Activated CD4-positive, CD25-positive, alpha-beta regulatory T cell treated with anti-CD3 and anti-CD28 coated beads, Interleukin-2, amount 50 U/mL, for 24 hours (primary cell): ENCODE measurements at places on chromosomes 6 and 20.

- ATAC-seq, result no peak
Observed at GRCh38 chr6:26064619-26065257, 22.5 kb upstream of the HFE start.

GRCh38 chr6:126807876-126808275, 310.6 kb upstream of the RSPO3 start:
- no peak for ATAC-seq

DNA sequence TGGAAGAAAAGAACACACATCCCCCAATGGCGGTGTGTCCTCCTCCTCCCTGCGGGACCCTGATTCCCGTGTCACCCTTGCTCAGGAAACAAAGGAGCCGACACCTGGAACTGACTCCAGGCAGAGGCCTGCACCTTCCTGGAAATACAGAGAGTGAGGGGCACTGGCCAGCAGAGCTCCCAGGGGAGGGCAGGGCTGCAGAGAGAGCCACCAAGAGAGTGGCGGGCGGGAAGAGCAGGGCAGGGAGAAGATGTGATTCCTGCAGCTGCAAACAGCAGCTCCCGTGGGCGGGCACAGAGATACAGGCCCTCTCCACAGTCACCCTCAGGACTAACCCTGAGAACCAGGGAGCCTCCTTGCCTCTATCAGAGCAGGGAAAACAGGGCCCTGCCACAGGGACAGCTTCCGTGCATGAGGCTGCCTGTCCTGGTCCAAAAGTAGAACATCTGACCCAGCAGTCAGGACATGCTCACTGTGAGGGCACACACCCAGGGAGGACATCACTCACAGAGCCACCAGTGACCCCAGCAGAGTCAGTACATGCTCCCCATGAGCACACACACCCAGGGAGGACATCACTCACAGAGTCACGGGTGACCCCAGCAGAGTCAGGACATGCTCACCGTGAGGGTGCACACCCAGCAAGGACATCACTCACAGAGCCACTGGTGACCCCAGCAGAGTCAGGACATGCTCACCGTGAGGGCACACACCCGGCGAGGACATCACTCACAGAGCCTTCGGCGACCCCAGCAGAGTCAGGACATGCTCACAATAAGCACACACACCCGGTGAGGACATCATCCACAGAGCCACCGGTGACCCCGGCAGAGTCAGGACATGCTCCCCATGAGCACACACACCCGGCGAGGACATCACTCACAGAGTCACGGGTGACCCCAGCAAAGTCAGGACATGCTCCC, 193.1 kb downstream of the DLL1 start:
- no peak for ATAC-seq

- ATAC-seq, result no peak
Observed at GRCh38 chr6:151002057-151002450, 136.6 kb downstream of the MTHFD1L start.

DNA sequence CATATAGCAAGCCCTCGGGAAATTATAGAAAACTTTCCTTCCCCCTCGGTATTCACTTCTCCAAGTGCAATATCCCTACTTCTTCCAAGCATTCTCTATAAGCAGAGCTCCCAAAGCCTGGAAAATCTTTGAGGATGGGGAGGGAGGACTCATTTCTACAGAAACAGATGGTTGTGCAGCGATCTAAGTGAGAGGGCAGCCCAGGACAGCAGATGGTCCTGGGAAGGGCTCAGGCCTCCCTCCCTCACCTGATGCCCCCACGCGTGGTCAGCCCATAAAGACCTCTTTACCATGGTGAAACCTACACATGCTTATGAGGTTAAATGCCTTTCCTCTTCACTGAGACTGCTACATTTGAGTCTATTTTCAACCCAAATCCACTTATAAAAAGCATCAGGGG, 319.6 kb upstream of the QKI start:
- ATAC-seq, result no peak

- no peak for ATAC-seq
Observed at GRCh38 chr6:47181681-47182080, 128.0 kb downstream of the TNFRSF21 start.

- ATAC-seq, result no peak
Observed at GRCh38 chr20:9739991-9740390, 98.9 kb downstream of the PAK5 start.

- no peak for ATAC-seq
Observed at GRCh38 chr6:161584051-161584450, 310.2 kb upstream of the AGPAT4 start.

DNA sequence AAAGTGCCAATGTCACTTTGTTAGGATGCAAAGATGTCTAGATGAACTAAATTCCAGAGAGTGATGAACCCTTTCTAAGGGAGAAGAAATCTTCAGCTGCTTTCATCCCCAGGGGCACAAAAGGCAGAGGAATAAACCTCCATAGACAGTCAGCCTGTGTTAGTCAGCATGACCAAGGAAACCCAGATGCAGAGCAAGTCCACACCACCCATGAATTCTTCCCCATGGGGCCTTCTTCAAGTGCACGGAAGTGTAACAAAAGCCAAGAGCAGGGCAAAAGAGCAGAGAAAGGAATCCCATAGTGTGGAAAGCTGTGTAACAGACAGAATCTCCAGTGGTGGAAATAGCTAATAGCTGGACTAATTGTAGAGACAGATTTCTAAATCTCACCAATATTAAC, 50.0 kb downstream of the DCDC2 start:
- no peak for ATAC-seq

DNA sequence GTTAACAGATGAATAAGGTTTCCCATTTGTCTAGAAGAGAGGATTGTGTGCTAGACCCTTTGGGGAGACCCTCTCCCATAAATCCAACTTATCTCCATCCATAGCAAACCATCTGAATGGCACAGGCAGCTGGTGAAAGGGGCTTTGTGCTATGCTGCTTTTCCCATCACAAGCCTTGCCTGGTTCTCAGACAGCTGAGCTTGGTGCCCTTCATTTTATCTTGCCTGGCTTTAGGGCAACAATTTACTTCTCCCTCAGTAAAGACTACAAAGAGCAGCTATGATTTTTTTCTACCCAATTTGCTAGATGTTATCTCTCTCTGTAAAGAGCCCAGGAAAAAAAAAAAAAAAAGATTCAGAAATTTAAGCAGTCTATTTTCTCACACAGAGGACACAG, 117.0 kb upstream of the COL21A1 start:
- ATAC-seq, result no peak

- no peak for ATAC-seq
Observed at GRCh38 chr20:14820771-14821170, 483.4 kb upstream of the FLRT3 start.

- ATAC-seq, result no peak
Observed at GRCh38 chr6:24340998-24341938, 16.6 kb downstream of the DCDC2 start.

GRCh38 chr6:126551832-126552231, 211.9 kb downstream of the CENPW start:
- no peak for ATAC-seq

GRCh38 chr6:129491436-129491835, 218.5 kb downstream of the ARHGAP18 start:
- peak; percentile 12 for ATAC-seq

- ATAC-seq, result peak; percentile 75
Observed at GRCh38 chr6:136226027-136226673, 24.0 kb downstream of the MTFR2 start.

DNA sequence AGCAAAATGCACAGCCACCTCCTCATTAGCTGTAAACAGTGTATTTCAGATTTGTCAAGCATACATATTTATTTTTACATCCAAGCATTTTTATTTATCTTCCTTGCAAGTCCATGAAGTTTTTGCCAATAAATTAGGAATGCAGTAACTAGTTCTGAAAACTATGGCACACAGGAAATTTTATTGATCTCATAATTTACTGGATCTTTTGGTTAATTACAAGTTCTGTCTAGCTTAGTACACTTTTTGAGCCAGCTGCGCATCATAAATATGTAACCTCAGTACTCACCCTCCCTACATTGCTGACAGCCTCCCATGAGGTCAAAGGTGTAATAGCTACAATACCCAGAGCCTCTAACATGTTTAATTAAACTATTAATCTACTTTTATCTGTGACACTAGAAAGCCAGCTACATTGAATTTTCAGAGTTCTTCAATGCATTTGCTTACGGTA, 898.2 kb downstream of the KIF16B start:
- no peak for ATAC-seq

DNA sequence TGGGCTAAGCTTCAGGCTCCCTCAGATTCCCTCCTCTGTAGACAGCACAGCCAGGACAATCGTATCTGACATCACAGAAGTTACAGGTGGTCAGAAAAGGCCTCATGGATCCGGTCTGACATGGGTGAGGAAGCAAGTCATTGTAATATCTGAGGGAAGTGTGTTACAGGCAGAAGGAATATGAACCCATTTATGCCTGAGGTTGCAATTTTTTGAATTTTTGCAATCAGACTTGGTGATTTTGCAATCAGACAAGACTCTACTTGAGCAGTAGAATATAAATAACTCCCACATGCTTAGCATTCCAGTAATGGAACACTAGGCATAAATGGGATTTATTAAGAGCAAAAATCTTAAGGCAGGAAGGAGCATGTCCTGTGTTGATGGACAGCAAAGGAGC, 52.1 kb downstream of the CBLN4 start:
- ATAC-seq, result no peak

- ATAC-seq, result no peak
Observed at GRCh38 chr6:36380166-36380565, 7.3 kb downstream of the ETV7 start.

GRCh38 chr6:23267651-23268050, 698.3 kb downstream of the HDGFL1 start:
- no peak for ATAC-seq

DNA sequence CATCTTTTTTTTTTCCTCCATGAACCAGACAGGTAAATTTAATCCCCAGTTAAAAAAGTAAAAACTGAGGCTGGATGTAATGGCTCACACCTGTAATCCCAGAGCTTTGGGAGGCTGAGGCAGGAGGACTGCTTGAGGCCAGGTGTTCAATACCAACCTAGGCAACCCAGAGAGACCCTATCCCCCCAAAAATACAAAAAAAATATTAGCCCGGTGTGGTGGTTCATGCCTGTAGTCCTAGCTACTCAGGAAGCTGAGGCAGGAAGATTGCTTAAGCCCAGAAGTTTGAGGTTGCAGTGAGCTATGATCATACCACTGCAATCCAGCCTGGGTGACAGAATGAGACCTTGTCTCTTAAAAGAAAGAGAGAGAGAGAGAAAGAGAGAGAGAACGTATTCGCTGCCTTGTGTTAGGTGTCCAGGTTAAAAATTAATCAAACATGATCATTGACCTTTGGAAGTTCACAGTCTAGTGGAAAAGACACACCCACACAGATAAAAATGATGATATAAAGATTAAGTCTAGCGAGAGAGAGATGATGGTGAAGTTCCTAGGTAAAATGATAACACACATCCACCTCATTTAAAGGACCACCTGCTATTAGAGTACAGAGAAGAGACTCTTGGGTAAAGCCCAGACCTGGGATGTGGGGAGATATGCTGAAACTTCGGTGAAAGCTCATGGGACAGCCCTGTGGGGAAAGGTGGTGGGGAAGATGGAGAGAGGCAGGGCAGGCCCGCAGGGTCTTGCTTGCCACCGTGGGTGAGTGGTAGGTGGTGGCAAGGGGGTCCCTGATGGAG, 4.8 kb upstream of the NHSL1 start:
- no peak for ATAC-seq

- ATAC-seq, result peak; percentile 23
Observed at GRCh38 chr6:106163446-106163965, 77.4 kb downstream of the PRDM1 start.

GRCh38 chr6:145733810-145734209, 1.5 kb downstream of the EPM2A start:
- ATAC-seq, result no peak
